Neural crest cell (in vitro differentiated cells): ENCODE measurements at places on chromosomes 4 and X.
A peak's percentile ranks its signal among the peaks of the same experiment; 100 is the strongest.

- DNase-seq: no peak
Observed at GRCh38 chrX:98068024-98068580, 1184.4 kb downstream of the RPA4 start.

DNA sequence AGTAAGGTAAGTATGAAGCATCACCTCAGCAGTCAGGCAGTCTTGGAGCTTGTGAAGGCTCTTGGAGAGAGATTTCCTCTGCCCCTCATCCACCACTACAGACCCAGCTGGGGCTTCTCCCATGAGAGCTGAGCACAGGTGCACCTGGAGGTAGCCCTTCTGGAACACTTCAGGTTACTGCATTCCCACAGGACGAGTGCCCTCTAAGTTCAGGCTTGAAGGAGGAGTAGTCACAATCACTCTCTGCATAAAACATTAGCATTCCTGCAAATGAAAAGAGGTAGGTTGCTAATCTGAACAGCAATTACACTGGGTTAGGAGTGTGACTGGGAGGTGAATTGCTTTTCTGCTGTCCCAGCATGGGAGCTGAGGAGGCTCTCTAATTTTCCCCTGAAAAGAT is 308.8 kb downstream of the TEX13C start:
- no peak for DNase-seq

GRCh38 chr4:98195005-98195404 is 51.7 kb upstream of the STPG2 start:
- no peak for DNase-seq

- DNase-seq: no peak
Observed at GRCh38 chrX:48064261-48064660, 7.2 kb downstream of the ZNF630 start.

DNA sequence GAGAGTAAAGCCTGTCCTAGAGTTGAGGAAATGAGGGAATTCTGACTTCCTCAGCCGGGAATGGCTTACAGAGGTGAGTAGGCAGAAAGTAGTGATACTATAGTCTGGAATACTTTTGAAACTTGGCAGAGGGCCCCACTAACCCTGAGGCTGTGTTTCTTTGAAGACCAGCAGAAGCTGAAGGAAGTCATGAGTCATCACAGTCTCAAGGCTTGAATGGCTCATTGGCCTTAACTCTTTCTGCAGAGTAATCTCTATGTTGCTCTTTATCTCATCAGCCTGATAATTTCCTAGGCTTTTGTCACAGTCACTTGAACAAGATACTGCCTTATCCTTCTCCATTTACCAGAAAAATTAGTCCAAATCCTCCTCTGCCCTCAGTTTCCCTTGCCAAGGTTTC is 80.8 kb downstream of the ANKRD50 start:
- no peak for DNase-seq

DNA sequence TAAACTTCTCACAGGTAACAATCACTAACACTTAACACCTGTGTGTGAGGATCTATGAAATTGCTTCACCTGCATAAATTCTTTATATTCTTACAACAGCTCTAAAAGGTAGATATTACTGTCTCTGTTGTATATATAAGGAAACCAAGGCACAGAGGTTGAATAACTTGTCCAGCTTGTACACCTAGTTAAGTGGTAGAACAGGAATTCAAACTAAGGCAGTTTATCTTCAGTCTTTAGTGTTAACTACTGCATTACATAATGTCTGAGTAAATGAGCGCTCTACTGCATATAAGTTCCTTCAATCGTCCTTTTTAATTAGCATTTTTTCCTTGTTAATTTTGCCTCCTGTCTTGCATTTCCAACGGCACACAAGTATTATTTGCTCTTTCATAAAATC is 15.0 kb downstream of the USP9X start:
- no peak for DNase-seq

DNA sequence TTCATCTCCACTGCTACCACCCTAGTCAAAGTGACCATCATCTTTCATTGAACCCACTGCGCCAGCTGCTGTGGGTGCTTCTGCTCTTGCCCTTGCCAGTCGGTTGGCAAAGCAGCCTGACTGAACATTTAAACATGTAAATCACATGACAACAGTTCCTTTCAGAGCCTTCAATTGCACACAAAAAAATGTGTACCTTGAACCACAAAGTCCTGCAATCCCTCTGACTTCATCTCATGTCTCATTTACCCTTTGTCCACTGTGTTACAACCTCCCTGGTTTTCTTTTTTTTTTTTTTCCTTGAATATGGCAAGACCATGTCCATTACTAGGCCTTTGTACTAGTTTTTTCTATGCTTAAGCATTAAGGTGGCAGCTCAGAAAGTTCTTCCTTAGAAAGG is 183.5 kb downstream of the GBA3 start:
- DNase-seq: no peak

GRCh38 chrX:23980011-23980441 is 47.0 kb downstream of the KLHL15 start:
- no peak for DNase-seq

DNA sequence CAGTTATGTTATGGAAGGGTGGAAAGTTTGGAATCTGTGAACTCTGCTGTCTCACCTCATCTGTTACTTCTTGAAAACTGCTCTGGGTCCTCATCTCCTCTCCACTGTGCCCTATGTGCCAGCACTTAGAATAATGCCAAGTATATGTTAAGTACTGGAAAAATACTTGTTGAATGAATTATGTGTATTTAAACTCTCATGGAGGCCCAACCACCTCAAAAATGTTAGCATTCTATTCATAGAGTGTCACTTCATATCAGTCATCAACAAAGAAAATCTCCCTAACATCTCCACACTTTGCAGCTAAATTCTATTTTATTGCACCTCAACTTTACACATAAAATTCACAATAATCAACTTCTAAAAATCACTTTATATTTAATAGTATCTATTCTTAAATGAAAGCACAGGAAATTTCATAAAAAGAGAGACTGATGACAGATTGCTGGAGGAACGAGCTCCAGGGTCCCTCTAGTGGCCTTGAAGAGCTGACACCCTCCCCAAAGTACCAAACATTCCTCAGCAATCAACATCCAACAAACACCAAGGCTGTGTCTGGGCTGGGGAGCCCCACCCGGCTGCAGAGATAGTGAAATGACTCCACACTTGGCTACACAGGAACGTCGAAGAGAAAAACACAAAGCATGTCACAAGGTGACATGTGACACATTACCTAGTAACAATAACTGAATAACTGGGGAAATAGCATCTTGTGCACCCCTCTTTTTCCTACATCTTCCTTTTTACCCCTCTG is 45.8 kb downstream of the SLC39A8 start:
- peak; percentile 1 for DNase-seq

- no peak for DNase-seq
Observed at GRCh38 chr4:11439836-11440235, 11.1 kb upstream of the HS3ST1 start.

GRCh38 chr4:181418496-181418895 is 824.7 kb upstream of the TENM3 start:
- no peak for DNase-seq

DNA sequence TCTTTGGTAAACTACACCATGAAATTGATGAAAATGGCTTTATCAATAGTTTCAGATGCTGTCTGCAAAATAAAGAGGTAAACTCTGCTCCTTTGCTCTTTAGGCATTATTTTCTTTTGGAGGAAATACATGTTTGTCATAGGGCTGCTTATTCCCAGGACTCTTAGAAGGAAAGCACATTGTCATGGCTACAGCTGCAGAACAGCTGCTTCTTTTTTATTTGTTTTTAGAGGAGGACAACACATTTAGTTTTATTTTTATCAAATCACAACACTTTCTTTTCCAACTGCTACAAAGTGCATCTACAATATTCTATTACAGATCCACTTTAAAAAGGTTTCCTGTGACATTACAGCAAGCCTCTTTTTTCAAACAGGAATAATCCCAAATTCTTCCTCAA is 12.7 kb upstream of the HPF1 start:
- no peak for DNase-seq

- no peak for DNase-seq
Observed at GRCh38 chr4:10084651-10085358, 31.8 kb downstream of the WDR1 start.

DNA sequence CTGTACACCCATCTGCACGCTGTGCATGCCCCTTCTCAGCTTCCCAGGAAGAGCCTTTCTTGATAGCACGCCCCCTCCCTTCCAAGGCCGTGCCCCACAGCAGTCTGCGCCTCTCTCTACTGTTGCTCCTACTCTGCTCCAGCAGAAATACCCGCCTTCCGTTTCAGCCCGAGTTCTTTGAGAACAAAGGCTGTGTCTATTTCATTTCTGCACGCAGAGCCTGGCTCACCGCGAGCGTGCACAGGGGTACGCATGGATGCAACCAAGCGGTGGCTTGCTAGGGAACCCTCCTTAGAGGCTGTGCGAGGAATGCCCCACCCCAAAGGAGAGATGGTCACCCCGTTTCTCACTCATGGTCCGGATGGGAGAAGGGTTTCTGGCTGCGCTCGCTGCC is 485 bp downstream of the AADAT start:
- peak; percentile 47 for DNase-seq

DNA sequence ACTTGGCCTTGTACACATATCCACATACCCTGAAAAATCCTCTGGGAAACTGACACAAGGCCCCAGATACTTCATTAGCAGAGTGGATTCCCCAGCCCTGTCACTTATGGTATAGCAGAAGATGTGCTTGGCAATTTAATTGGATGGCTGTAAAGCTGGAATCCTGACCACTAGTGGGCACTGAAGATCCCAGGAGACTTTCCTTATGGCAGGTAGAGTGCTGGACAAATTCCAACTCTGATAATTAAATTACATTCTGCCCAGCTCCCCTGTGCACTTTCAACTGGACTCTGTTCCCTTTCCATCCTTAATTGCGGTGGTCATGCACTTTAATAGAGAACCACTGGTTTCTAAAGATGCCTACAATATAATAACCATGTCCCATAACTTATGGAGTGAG is 119.8 kb downstream of the DCK start:
- DNase-seq: no peak

DNA sequence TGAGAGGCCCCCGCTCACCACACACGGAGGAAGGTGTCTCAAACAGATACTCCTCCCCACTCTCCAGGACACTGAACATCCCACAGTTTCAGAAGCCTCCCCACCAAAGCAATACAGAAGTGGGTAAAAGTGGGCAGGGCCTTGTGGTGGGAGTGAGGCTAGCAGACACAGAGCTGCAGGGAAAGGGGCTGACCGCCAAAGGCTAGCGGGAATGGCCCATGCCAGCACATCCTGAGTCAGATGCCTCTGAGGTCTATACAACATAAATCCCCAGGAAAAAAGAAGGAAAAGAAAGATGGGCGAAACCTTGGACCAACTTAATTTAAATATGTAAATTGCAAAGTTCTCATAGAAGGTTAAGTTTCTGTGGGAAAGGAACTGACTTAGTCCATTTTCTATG is 21.9 kb upstream of the ARHGAP10 start:
- DNase-seq: no peak

DNA sequence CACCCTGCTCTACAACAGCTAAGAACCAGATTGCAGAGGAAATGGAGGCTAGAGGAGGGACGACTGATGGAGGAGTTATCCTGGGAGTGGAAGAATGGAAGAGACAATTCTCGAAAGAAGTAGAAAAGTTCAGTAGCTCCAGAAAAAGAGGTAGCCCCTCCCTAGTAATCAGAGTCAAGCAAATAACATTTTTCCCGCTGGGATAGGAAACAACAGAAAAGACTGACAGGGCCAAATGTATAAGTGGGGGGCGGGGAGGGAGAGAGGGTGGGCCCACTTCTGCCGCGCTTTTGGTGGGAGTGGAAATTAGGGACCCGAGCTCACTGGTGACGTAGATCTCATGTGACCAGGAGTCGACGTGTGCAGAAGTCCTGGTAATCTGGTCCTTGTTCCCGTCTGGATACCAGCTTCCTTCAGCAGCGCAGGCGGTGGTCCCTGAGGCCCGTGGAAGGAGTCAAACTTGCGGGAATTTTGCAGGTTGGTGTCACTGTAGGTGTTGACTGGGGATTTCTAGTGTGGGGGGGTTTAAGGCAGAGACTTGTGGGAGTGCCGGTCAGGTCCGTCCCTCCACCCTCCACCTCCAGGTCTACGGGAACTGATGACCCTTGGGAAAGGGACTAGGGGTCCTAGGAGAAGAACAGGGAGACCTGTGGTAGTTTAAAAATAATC is at the start of gene TCEAL9:
TCEAL9 (plus strand) TSS at position 377 of the 669 bp plus-strand sequence. CDS start 1,179 bp downstream, outside the sequence.
- peak; percentile 19 for DNase-seq

- no peak for DNase-seq
Observed at GRCh38 chr4:141339966-141340365, 119.3 kb downstream of the ZNF330 start.

DNA sequence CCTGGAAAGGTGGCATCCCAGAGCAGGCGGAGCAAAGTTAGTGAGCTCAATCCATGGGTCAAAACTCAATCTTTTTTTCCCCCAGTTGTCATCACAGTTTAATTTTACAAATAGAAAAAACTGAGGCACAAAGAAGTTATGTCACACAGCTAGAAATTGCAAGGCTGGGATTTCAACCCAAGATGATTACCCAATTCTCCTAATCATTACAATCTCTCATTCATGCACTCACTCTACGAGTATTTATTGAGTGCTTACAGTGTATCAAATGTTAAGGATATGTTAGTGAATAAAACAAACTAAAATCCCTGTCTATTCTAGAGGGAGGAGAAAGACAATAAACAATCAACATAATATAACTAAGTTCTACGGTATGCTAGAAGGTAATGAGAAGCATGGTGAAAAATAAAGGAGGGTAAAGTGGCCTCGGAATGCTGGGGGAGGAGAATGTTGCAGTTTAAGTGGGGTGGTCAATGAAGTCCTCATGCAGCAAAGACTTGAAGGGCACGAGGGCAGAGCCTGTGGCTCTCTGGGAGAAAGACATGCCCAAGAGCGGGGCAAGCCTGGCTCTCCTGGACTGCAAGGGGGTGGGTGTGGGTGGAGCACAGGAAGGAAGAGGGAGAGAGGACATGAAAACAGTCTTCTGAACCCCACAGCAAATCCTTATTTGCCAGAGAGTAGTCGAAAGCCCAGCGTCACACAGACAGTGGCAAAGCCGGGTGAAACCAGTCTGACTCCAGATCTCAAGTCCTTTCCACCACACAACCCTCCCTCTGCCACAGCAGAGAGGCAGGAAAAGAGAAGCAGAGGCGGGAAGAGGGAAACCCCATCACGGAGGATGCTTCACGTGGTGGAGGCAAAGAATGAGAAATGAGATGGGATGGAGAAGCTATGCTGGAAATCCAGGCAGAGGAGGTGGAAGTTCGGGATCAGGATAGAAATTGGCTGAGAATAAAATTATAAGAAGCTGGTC is 48.3 kb downstream of the RAB33B start:
- no peak for DNase-seq

- DNase-seq: no peak
Observed at GRCh38 chr4:72895408-72895807, 174.1 kb downstream of the COX18 start.

- no peak for DNase-seq
Observed at GRCh38 chr4:2400841-2401609, 17.4 kb downstream of the ZFYVE28 start.

DNA sequence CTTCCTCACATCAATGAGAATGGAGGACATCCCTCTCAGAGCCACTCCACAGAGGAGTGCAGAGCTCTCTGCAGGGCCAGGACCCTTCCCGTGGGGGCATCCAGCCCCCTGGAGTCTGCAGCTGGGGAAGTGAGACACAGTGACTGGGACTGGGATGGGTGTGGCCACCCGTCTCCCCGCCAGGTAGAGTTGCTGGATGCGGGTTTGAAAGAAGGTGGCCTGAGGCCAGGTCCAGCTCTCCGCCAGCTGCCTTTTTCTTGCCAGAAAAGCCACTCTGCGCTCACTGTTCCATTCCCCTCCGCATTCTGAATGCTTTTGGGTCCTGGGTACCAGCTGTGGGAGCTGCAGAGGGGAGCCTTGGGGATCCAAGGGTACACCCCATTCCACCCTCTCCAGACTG is 82.6 kb downstream of the ABLIM2 start:
- no peak for DNase-seq
